IPS DF 19.7 (cell line): ENCODE measurements at places on chromosomes 6 and 20.

GRCh38 chr6:140230282-140230681 lies 855.8 kb upstream of the CITED2 start:
- no peak for DNase-seq

DNA sequence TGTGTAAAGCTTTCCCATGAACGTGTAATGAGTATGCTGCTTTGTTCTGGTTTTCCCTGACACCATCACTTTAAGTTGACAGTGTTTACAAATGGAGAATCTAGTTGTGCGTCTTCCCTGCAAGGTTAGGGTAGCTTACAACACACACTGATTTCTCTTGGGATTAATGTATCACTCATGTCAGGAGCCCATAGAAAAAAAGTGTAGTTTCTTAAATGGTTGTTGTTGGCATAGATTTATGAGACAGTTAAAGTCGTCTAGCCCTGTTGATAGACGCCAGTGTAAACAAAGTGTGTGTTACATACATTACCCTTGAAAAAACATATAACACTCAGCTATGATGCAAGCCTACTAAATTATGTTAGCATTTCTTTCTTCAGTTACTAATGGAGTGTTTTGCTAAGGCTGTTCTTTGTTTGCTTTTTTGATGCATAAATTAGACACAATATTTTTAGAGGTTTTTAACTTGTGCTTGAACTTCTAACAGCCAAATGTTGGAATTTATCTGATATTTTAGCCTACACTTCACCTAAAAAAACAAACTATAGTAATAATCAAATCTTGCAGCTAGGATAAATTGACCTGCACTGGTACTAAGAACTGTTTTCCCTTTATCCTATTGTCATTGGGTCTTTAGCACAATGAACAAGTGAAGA lies 88.6 kb downstream of the RNF217 start:
- DNase-seq, result no peak

DNA sequence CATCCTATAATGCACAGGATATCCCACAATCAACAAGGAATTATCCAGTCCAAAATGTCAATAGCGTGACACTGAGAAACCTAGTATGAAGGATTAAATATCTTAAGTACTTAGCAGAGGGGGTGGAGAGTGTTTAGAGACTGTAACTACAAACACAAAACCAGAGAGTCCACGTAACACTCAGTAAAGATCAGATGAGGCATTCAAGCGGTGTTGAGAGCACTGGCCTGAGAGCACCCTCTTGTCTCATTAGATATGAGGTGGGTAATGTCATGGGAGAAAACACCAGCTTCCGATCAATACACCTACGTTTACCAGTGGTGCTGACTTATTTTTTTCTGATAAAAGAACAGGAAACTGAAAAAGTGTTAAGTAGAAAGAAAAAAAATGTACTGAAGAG lies 2.3 kb downstream of the FAM184A start:
- no peak for DNase-seq

DNA sequence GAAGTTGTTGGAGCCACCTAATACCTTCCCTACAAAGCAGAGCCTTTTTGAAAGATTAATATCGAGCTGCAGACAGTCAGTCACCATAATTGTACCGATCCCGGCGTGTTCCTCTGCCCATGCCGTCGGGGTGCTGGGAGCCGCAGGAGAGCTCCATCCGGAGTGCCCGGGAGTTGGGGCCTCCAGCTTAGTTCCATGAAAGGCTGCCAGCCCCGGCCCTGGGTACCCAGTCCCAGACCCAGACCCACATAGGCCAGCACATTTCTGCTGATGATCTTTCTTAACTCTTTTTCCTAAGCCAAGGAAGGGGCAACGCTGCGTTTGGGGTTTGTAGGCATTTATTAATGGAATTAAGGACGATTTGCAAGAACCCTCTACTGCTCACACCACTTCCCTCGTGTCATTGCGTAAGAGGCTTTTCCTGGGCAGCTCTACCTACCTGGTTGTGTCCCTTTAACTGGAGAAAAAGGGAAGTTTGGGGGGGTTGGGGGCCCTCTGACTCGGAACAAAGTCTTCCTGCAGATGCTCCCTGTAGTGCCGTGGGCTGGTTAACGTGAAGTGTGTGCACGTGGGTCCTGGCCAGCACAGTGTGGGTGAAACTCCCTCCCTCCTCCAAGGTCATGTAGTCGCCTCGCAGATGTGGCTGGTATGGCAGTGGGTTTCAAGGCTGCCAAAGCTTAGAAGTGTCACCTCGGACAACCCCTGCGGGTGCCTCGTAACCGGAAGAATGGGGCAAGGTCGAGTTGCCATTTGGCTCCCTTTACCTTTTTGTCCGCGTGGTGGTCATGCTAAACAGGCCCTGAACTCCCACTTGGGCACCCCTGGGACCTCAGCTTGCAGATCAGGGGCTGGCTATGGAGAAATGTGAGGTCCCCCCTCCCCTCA lies 54.3 kb upstream of the APCDD1L start:
- DNase-seq, result no peak

DNA sequence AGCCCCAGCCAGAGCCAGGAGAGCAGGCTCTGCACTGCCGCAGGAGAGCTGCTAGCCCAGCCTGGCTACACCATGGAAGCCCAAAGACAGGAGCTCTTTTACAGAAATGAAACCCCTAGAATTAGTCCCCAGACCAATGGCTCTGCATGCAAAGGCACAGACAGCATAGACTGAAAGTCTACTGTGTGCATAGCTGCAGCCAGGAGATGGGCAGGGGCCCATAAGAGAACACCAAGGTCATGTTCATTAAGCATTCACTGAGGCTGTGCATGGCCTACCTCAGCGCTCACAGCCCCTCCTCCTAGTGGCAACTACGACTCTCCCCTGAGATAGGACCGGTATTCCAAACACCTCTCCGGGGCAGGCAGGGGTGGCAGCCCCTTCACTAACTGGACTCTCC lies 34.9 kb downstream of the SNX5 start:
- no peak for DNase-seq

DNA sequence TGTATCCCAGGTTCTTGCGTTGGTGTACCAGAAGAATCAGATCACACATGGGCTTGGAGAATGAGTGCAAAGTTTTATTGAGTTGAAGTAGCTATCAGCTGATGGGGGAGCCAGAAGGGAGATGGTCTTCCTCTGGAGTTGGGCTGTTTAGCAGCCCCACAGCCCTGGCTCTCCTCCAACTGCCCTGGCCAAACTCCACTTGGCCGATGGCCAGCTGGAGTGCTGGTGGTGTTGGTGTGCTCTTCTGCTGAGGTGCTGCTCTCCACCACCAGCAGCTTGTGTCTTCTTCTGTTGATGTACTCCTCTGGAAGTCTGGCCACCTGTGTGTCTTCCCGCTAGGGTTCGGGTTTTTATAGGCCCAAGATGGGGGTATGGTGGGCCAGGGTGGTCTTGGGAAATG lies 172.8 kb downstream of the TINAG start:
- DNase-seq, result no peak

- DNase-seq, result no peak
Observed at GRCh38 chr6:147203311-147204059, 732 bp upstream of the STXBP5 start.

DNA sequence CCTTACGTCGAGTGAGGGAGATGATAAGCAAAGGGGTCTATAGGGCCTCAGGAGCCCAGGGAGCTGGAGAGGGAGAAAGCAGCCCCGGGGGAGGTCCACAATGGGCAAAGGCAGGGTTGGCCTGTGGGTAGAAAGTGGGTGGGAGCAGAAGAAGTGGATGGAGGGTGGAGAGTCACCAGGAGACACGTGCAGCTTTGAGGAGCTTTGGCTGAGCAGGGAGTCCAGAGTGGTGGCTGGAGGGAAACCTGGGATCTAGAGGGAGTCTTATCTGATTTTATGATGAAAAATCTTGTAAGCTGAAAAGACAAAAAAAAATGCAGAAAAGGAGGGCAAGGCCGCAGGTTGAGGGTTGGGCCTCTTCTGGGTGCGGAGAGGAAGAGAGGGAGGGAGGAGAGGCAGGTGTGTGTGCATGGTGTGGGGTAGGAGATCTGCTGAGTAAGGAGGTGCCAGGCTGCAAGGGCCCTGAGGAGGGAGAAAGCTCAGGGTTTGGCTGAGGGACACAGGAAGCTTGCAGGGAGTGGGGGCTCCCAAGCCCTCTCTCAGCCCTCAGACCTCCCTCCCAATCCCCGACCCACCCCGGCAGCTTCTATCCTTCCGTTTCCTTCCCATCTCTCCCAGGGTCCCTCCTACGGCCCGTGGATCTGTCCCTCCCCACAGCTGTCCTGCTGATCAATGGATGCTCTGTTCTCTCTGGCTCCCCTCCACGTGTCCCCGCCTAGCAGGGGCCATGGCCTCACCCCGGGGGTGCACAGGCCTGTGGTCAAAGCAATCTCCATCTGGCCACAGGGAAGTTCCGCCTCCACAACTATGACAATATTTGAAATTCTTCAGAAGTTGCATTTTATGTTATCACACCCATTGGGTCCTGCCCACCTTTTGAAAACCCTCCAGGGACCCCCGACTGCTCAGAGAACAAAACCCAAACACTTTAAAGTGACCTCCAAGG lies 17.1 kb upstream of the BPI start:
- DNase-seq, result no peak

- DNase-seq, result no peak
Observed at GRCh38 chr20:32132911-32133549, 23.5 kb downstream of the TM9SF4 start.

GRCh38 chr6:33967966-33968724 lies 164.3 kb upstream of the MLN start:
- no peak for DNase-seq

DNA sequence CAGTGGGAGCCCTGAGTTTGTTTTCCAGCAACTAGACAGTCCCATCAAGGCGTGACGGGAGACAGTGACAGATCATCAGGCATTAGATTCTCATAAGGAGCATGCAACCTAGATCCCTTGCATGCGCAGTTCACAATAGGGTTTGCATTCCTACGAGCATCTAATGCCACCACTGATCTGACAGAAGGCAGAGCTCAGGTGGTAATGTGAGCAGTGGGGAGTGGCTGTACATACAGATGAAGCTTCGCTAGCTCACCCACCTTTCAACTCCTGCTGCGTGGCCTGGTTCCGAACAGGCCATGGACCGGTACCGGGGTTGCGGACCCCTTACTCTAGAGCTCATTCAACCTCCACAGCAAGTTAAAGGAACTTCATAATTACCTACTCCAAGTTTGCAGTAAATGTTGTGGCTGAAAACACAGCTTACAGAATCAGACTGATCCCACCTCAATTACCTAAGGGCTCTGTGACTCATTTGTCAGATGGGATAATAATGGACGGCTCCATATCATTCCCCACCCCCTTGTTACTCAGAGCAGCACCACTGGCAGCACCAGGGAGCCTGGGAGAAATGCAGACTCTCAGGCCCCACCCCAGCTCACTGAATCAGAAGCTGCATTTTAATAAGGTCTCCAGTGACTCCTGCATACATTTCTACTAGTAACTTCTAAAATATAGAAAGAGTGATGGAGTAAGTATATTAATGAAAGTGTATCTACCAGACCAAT lies 15.7 kb downstream of the PXMP4 start:
- no peak for DNase-seq

DNA sequence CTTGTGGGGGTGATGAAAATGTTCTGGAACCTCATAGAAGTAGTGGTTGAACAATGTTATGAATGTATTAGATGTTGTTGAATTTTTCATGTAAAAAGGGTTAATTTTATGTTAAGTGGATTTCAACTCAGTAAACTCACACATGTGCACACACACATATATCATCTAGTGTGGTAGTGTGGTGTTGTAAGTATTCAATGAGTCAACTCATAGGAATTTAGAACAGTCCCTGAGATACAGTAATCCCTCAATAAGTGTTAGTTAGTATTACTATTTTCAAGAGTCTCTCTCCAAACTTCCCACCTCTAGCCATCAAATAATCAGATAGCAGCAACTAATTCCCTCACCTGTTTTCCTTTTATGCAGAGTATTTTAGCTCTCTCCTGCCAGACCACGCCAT lies 563.1 kb upstream of the JARID2 start:
- DNase-seq, result no peak

DNA sequence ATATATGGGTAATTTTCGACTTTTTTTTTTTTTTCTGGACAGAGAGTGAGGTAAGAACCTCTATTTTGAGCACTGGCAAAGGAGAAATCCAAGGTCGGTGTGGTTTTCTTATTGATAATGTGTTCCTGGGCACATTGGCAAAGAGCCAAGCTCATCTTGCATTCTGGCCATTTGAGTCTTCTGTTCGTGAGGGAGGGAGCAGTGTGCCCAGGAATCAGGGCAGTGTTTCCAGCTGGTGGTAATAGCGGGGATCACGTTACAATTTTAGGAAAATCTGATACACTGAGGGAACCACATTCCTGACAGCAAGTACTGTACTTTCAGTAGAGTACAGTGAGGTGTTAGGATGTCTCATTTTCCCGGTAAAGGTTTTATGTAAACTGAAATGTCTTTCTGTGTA lies 442.3 kb upstream of the MAP3K7 start:
- no peak for DNase-seq

- peak; percentile 20 for DNase-seq
Observed at GRCh38 chr20:10047427-10047826, 12.6 kb downstream of the ANKEF1 start.

DNA sequence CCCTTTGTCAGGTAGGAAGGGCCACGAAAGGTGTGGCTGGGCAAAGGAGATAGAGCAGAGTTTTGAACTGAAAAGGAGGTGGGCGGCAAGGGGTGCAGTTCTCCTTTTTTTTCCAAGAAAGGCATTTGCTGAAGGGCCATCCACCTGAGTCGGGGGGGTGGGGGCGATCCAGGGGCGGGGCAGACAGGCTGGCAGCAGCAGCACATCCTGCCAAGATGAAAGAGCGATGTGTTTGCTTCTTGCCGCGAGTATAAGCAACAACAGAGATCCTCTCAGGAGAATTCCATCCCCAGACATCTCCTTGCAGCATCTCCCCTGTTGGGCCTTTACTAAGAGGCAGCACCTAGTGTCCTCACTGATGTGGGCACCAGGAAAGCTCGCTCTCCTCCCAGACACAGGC lies 516.5 kb downstream of the CD83 start:
- no peak for DNase-seq

DNA sequence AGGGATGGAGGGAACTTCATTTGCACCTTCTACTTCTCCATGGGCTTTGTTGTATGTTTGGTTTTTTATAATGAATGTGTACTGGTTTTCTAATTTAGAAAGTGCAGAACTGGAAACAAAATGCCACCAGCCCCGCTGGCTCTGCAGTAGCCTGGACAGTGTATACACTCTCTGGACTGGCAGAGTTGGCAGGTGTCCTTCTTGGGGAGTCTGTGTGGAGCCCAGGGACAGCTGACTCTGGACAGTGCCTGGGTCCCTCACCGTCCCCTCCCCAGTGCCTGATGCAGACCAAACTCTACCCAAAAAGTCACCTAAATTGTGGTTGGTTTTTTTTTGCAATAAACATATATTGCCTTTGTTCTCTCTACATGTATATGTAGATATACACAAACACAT lies 91.0 kb downstream of the SLC2A10 start:
- no peak for DNase-seq

GRCh38 chr6:129490521-129491255 lies 219.3 kb downstream of the ARHGAP18 start:
- DNase-seq, result no peak

DNA sequence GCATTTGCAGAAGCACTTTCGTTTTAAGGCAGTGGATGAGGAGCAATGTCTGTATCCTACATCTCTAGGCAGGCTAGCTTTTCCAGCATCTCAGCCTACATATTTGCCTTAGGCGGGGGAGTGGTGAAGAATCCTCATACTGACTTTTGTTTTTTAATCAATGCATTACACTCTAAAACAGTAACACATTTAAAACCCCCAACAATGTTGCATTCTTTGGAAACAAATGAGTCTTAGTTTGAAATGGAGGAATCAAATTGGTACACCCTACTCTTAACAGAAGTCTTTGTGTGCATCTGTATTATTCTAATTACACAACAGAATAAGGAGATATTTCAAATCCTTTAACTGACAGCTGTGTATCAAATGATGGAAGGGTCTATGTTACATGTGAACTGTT lies 9.0 kb downstream of the NKAIN2 start:
- DNase-seq, result no peak

- no peak for DNase-seq
Observed at GRCh38 chr6:1070085-1070521, 241.8 kb upstream of the FOXQ1 start.
